NCI-H187 treated with DMSO at 0.1 percent for 48 hours (cell line): ENCODE measurements at places on chromosomes 2 and 18.

GRCh38 chr18:48216639-48217257 lies 192.4 kb downstream of the ZBTB7C start:
- DNase-seq = no peak

DNA sequence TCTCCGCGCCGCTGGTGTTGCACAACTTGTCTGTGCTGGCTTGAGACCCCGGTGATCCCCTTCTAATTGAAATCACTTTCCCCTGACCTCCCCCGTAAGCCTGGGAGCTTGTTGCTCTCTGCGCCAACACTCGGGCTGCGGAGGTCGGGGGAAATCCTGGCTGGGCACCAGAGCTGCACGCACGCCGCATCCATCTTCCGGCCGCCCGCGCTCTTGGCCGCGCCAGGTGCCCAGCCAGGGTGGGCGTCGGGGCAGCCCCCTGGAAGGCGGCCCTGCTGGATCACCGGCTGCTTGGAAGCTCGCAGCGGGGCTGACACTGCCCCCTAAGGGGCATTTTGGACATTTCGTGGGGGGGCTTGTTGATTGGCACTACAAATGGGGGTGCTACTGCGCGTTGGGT lies 280.3 kb upstream of the SKOR2 start:
- no peak for DNase-seq

GRCh38 chr2:168176402-168176801 lies 71.0 kb downstream of the STK39 start:
- no peak for DNase-seq

GRCh38 chr2:131055169-131056065 lies 37.8 kb downstream of the FAM168B start:
- DNase-seq = no peak

- no peak for DNase-seq
Observed at GRCh38 chr2:122737429-122738077, 982.1 kb downstream of the TSN start.
